ENCODE measurements at places on chromosomes 3 and 15.

DNA sequence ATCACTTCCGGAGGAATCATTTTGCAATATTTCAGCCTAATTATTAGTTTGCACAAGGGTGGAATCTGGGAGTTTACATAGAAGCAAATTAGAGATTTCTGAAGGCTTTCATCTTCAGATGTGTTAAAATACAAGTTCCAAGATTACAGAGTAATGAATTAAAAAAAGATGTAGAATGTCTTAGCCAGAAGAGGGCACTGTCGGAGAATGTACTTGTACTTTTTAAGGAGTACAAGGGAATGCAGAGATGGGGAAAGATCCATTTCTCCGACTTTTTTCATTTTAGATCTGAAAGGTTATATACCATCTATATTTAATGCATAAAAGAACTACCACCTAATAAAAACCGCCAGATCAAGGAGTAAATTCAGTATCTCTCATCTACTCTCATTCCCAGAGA lies 43.1 kb upstream of the WDR5B start:
- no peak for DNase-seq

DNA sequence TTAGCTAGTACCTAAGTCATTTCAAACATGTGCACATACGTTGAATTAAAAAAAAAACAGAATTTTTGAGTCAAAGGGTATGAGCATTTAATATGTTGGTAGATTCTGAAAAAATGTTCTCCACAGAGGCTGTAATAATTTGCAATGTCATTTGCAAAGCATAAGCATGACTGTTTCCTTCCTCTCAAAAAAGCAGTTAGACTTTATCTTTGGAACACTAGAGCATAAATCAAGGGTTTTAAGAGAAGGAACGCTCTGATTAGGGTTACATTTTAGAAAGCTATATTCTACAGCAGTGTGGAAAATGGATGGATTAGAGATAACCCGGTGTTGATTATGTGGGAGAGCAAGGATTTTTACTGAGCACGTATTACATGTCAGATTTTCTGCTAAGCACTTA lies 193.7 kb downstream of the WDR72 start:
- DNase-seq = no peak

- DNase-seq = no peak
Observed at GRCh38 chr3:42264399-42265058, 1.5 kb downstream of the CCK start.

GRCh38 chr3:6449099-6449498 lies 411.8 kb upstream of the GRM7 start:
- DNase-seq = no peak

DNA sequence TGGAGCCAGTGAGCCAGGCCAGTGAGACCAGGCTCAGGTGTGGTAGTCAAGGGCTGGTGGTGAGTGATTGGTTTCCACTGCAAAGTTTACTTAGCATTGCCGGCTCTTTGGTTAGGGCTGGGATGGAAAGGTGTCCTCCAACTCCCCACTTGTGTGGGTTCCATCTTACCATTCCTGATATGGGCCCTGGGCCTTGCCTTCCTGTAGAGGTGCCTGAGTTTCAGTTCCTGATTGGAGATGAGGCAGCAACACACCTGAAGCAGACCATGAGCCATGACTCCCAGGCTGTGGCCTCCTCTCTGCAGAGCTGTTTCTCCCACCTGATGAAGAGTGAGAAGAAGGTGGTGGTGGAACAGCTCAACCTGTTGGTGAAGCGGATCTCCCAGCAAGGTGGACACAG lies 3.1 kb downstream of the MPI start:
- DNase-seq = no peak

GRCh38 chr3:7576071-7576470 lies 715.2 kb downstream of the GRM7 start:
- DNase-seq = no peak

- DNase-seq = no peak
Observed at GRCh38 chr15:60972301-60972700, 256.8 kb downstream of the RORA start.

DNA sequence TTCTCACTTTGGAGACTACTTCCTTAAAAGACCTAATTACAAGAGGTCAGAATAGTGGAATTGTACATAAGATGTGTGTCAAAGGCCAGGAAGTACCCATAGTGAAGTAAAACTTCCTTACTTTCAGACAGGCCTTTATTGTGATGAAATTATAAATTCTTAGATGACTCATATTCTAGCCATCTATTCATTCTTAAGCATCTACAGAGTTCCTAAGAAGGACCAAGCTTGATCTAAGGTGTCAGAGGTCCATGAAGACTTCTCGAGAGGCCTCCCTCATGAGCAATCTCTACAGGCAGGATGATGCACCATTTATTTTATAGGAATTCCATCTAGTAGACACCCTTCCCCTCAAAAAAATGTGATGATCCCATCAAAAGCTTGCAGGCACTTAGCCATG lies 493.3 kb downstream of the MAGI1 start:
- DNase-seq = no peak

GRCh38 chr3:24088782-24089181 lies 143.7 kb downstream of the NR1D2 start:
- DNase-seq = no peak

- no peak for DNase-seq
Observed at GRCh38 chr15:69648775-69649735, 196.4 kb downstream of the RPLP1 start.

GRCh38 chr3:178147001-178147400 lies 389.2 kb upstream of the KCNMB2 start:
- DNase-seq = no peak
